Esophagus muscularis mucosa (tissue), 4 donors: ENCODE measurements at places on chromosomes 6 and 20. TPM values are rescaled to one million over a fixed set of nuclear protein-coding genes. Genes with fewer than 3 reads are reported as not detected.

ZSCAN23 gene
- 2.7 TPM for total RNA-seq

DNA sequence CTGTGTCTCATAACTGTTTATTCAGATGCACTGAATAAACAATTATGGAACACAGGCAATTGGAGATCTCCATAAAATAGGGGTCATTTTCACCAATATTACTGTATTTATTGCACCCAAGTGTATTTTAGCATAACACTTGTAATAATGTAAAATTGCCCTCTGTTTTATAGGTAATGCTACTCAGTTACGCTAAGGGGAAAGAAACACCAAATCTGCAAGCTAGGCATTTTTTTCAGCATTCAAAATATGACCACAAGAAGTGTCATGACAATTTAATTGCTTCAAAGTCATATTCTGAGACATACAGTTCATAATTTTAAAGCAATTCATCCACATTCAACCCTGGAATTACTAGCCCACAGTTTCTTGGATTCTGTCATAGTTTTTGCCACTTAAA lies 643.2 kb upstream of the NOX3 start:
- no peaks in the 10 kb centered on the region for H3K4me1 ChIP-seq
- DNase-seq: no peak

GRCh38 chr6:40506954-40507353 lies 80.2 kb downstream of the LRFN2 start:
- no peaks in the 10 kb centered on the region for H3K36me3 ChIP-seq
- no peaks in the 10 kb centered on the region for H3K27me3 ChIP-seq
- H3K4me3 ChIP-seq: no peak overlapping the region
- H3K27ac ChIP-seq: no peak overlapping the region
- no peaks in the 10 kb centered on the region for H3K4me1 ChIP-seq

DNA sequence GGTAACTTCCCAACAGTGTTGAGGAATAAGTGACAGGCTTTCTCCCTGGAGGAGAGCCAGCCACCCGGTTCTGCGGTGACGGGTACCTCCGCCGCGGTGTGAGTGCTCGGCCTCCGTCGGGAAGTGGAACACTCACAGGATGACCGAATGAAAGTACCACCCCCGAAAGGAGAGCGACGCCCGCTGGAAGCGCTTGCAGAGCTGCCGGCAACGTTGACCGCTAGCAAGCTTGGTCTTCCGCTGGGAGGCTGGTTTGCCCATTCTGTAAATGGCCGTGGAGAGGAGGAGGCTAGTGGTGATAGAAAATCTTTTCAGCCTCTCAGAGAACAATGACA lies 614 bp upstream of the TMEM242 start:
- no peaks in the 10 kb centered on the region for H3K27me3 ChIP-seq
- peak overlapping the region; percentile 62 for H3K4me3 ChIP-seq
- H3K27ac ChIP-seq: peak overlapping the region; percentile 96
- peaks cover 19% of the 10 kb centered on the region for H3K4me1 ChIP-seq

DNA sequence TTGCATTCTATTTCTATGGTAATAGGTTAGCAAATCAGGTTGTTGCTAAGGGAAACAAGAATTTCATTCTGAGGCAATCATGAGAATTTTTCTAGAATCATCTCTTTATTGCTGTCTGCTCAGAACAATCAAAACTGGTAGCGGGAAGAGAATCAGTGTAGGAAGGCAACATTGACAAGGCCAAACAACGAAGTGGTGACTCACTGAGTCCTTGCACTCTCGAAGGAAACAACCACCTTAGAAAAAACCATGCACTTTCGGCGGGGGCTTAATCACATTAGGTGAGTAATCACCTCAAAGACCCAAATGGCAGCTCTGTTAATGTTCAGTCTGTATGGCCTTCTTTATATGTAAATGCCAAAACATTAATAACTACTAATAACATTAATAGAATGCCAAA lies 78.8 kb upstream of the MAP7 start:
- H3K4me1 ChIP-seq: no peaks in the 10 kb centered on the region
- H3K4me3 ChIP-seq: no peak overlapping the region
- peaks cover 14% of the 10 kb centered on the region for H3K36me3 ChIP-seq
- H3K27ac ChIP-seq: no peak overlapping the region
- DNase-seq: no peak
- no peaks in the 10 kb centered on the region for H3K27me3 ChIP-seq

DNA sequence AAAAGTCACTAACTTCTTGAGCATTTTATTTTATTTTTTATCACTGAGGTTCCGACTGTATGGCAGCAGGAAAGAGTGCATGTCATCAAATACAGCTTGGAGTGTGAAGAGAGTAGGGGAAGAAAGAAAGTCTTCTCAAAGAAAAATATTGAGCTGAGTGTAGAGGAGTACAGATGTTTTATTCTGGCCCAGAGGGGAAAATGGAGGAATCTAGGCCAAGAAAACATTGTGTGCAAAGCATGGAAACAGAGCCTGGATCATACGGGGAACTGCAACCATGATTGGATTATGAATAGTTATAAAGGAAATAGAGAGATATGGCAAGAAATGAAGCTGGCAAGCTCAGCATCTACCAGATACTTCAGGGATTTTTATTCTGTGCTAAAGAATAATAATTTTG lies 104.2 kb upstream of the SCGN start:
- no peak for DNase-seq
- no peak overlapping the region for H3K4me3 ChIP-seq
- H3K4me1 ChIP-seq: no peaks in the 10 kb centered on the region
- no peaks in the 10 kb centered on the region for H3K27me3 ChIP-seq
- H3K27ac ChIP-seq: no peak overlapping the region
- no peaks in the 10 kb centered on the region for H3K36me3 ChIP-seq

ZNF391 gene
- 2.1 TPM for total RNA-seq

GRCh38 chr6:35230498-35230897 lies 16.7 kb downstream of the SCUBE3 start:
- DNase-seq: no peak
- H3K27me3 ChIP-seq: no peaks in the 10 kb centered on the region
- H3K27ac ChIP-seq: no peak overlapping the region
- peaks cover 14% of the 10 kb centered on the region for H3K36me3 ChIP-seq
- H3K4me3 ChIP-seq: no peak overlapping the region

RUNX2 gene
- 1.2 TPM for total RNA-seq

DNA sequence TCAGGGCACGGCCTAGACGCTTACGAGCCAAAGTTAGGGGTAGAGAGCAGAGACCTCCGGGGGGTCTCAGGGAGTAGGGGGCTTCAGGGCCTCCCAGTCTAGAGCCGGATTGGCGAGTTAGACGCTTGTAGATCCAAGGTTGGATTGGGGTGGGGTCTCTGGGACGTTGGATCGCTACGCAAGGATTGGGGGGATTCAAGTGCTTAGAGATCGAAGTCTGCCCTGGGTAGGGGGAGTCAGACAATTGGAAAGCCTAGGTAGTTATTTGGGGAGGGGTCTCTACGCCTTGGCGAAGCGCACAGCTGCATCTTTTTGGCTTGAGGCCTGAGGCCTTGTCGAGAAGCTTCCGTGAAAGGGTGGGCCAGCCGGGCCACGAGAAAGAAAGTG lies 469 bp downstream of the STX16 start:
- no peaks in the 10 kb centered on the region for H3K27me3 ChIP-seq
- H3K27ac ChIP-seq: peak overlapping the region; percentile 95
- peak overlapping the region; percentile 85 for H3K4me3 ChIP-seq
- H3K36me3 ChIP-seq: no peaks in the 10 kb centered on the region
- H3K4me1 ChIP-seq: peaks cover 79% of the 10 kb centered on the region

ZGPAT gene
- total RNA-seq: 33.6 TPM

C2 gene
- 14.5 TPM for total RNA-seq

CLVS2 gene
- 0.17 TPM for total RNA-seq

- no peak for DNase-seq
- H3K27ac ChIP-seq: no peak overlapping the region
- no peaks in the 10 kb centered on the region for H3K36me3 ChIP-seq
- no peaks in the 10 kb centered on the region for H3K4me1 ChIP-seq
- H3K4me3 ChIP-seq: no peak overlapping the region
- H3K27me3 ChIP-seq: no peaks in the 10 kb centered on the region
Observed at GRCh38 chr20:11379257-11380011, 538.3 kb upstream of the BTBD3 start.

DNA sequence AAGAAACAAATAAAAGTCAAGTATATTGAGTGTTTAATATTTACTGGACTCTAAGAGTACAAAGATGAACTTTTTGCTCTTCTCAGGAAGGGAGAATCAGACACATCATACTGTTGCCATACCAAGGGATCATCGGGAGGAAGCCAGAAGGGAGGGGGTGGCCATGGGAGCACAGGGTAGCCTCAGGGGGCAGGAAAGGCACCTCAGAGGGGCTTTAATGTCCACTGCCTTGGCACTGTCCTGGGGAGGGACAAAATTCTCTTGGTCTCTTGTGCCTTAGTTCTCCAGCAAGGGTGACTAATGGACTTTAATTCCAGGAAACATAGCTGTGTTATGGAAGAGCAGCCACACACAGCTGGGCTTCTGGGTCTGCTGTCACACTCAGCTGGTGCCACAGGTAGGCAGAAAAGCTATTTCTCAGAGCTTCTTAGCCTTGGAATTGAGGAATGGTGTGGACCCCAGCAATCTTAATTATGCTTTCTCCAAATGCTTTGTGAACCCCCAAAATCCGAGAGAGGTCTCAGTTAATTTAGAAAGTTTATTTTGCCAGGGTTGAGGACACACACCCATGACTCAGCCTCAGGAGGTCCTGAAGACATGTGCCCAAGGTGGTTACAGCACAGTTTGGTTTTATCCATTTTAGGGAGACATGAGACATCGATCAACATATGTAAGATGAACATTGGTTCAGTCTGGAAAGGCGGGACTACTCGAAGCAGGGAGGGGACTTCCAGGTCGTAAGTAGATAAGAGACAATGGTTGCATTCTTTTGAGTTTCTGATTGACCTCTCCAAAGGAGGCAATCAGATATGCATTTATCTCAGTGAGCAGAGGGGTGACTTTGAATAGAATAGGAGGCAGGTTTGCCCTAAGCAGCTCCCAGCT lies 53.2 kb downstream of the MRAP2 start:
- DNase-seq: no peak
- H3K4me3 ChIP-seq: no peak overlapping the region
- H3K27me3 ChIP-seq: no peaks in the 10 kb centered on the region
- no peaks in the 10 kb centered on the region for H3K36me3 ChIP-seq
- H3K27ac ChIP-seq: no peak overlapping the region
- H3K4me1 ChIP-seq: no peaks in the 10 kb centered on the region

GRCh38 chr6:46393161-46393939 lies 97.9 kb downstream of the RCAN2 start:
- H3K36me3 ChIP-seq: no peaks in the 10 kb centered on the region
- H3K4me1 ChIP-seq: peaks cover 4% of the 10 kb centered on the region
- DNase-seq: no peak
- H3K27ac ChIP-seq: no peak overlapping the region

DNA sequence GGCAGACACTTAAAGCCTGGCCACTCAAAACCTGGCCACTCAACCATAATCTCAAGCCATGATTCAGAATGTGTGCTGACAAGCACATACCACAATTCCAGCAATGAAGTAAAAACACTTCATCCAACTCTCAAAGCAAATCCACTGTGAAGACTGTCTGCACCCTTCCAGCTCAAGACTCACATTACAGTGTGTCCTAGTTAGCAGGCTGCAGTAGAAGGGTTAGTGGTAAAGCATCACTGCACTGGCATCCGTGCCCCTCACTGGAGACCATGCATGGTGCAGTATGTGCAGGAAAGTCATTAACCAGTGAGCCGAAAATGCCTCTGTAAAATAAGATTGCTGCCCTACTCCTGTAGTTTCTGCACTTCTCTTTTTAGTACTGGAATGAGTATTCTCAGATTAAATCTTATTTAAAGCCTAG lies 43.4 kb downstream of the SLC23A2 start:
- H3K4me1 ChIP-seq: peaks cover 5% of the 10 kb centered on the region
- H3K27me3 ChIP-seq: no peaks in the 10 kb centered on the region
- no peaks in the 10 kb centered on the region for H3K36me3 ChIP-seq

GSTA3 gene
- not detected for total RNA-seq

DNA sequence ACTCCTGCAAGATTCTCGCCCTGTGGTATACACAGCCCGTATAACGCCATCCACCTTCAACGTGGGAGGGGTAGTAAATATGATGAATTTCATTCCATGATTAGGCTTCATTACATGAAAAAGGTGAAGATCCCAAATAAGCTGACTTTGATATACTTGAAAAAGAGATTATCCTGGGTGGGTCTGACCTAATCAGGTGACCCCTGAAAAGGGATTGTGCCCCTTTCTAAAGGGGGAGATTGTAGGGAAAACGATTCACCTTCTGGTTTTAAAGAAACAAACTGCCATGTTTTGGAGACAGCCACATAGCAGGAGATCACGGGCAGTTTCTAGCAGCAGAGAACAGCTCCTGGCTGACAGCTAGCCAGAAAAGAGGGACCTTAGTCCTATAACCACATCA lies 155.1 kb upstream of the SMLR1 start:
- H3K36me3 ChIP-seq: no peaks in the 10 kb centered on the region
- no peaks in the 10 kb centered on the region for H3K4me1 ChIP-seq
- no peaks in the 10 kb centered on the region for H3K27me3 ChIP-seq
- H3K4me3 ChIP-seq: no peak overlapping the region
- H3K27ac ChIP-seq: no peak overlapping the region
- DNase-seq: no peak

PRR18 gene
- 0.23 TPM for total RNA-seq

- DNase-seq: peak; percentile 66
- H3K27ac ChIP-seq: no peak overlapping the region
- H3K27me3 ChIP-seq: no peaks in the 10 kb centered on the region
- H3K4me1 ChIP-seq: no peaks in the 10 kb centered on the region
Observed at GRCh38 chr6:156585859-156586258, 191.3 kb upstream of the ARID1B start.

MRAP2 gene
- not detected for total RNA-seq

PCNA gene
- 35.1 TPM for total RNA-seq

DNA sequence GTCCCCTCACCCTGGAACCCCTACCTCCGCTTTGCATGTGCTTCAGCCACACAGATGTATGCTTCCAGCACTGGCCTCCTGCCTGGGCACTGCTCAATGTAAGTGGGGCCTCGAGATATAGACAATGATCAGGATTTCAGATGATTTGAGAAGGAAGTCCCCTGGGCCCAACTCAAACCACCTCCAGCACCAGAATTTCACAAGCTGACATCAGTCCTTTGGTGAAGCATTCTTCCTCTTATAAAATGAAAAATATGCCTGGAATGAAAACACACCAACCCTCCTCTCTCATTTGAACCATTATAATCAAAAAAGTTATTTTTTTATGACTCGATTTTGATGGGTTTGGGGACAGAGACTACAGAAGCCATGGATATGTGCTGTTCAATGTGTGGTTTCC lies 48.5 kb downstream of the BTBD3 start:
- H3K4me1 ChIP-seq: no peaks in the 10 kb centered on the region
- no peak overlapping the region for H3K27ac ChIP-seq
- no peak overlapping the region for H3K4me3 ChIP-seq
- no peak for DNase-seq

GRCh38 chr6:115131709-115132490 lies 789.1 kb upstream of the HS3ST5 start:
- H3K27me3 ChIP-seq: no peaks in the 10 kb centered on the region
- no peaks in the 10 kb centered on the region for H3K36me3 ChIP-seq
- DNase-seq: no peak
- H3K4me1 ChIP-seq: no peaks in the 10 kb centered on the region
- H3K4me3 ChIP-seq: no peak overlapping the region

DNA sequence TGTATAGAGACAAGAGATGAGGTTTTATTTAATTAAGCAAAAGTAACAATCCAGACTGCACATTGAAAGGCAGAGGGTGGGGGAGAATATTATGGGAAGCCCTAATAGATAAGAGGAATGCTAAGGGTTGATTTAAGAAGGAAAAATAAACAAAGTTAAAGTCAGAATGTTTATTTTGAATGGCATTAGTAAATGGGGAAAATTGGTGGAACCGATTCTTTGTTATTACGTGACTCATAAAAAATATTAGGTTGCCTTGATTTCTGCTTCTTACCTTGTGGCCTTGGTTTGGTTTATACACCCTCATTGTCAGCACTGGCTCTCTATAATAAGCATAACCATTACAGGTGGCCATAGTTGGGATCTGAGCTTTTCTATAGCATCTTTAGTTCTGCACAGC lies 674.8 kb upstream of the CITED2 start:
- H3K4me3 ChIP-seq: no peak overlapping the region
- peaks cover 9% of the 10 kb centered on the region for H3K4me1 ChIP-seq
- no peaks in the 10 kb centered on the region for H3K27me3 ChIP-seq
- no peaks in the 10 kb centered on the region for H3K36me3 ChIP-seq
